Neuronal stem cell (in vitro differentiated cells): ENCODE measurements at places on chromosomes 5 and 9.

DNA sequence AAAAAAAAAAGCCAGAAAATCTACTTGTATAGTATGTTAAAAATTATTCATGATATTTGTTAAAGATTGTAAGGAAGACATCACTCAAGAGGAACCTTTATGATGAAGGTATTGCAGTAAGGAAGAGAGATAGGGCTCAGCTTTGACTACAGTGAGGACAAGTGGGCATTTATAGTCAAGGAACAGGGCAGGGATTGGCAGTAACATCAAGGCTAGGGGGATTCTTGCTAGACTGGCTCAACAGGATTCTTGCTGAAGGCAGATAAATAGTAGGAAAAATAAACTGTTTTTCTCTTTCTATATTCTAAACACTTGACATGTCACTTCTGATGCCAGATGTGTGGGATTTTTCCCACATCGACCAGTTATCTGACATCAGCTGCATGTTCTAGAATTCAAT is 96.7 kb downstream of the ITGA1 start:
- DNase-seq, result no peak

DNA sequence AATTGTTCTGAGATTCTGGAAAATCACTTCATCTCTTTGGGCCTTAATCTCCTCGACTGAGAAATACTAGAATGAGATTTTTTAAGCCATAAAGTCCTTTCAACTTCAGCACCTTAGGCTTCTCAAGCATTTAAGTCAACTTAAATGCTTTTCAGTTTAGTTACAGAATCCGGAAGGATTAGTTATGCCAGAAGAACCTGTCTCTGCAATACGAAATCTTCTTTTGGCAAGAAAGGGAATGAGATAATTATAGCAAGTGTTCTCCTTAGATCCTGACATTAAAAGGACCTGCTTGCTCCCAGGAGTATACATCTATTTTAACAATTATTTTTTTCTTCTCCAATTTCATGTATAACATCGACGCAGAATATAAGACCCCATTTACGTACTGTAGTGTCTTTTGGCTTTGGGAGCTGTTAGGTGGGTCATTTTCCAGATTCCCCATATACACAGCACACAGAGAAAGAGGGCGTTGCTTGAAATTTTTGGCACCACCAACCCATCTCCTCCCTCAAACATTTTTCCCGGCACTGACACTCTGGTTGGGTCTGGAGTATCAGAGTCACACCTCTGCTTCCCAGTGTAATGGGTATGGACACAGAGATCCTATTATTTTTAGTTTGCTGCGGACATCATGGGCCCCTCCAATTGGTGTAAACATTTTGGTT is 43.6 kb upstream of the CLINT1 start:
- DNase-seq, result no peak

DNA sequence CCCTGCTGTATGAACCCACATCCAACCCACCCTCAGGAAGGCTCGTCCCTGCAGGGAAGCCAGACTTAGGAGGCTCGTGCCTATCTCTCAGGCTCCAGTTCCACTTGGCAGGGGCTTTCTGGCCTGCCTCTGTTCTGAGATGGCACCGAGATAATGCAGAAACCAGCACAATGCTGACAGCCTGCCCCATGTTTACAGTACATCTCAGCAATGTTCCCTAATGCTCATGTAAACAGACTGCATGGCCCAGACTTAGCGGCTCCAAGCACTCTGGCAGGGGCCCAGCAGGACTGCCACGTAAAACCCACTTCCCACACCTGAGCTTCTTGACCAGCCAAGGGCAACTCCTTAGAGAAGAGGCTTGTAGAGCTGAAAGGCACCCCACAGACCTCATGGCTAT is 499.5 kb upstream of the BRINP1 start:
- DNase-seq, result no peak

- DNase-seq, result peak; percentile 29
Measured at GRCh38 chr9:78806492-78807160, 509.7 kb downstream of the PSAT1 start.

DNA sequence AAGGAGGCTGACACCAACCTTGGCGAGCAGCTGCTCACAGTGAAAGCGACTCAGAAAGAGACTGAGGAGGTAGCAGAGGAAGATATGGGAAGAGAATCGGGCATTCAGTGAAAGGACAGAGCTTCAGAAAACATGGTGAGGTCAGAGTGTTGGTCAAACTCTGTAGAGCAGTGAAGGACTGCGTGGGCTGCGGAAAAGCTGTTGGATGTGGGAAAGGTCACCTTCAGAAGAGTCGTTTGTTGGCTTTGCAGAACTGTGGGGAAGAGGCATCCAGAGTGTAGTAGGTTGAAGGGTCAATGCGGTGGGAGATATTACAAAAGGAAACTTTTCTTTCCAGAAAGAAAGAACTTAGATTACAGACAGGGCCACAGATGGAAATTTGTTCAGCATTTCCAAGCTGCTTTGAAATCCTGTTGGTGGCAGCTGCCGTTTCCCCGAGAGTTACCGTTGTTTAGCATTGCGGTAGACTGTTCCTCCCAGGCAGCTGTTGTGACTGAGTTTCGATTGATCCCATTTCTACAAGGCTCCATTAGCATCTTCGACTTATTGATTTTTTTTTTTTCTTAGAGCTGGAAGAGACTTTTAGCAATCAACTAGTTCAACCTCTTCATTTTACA is 58.3 kb upstream of the AFAP1L1 start:
- no peak for DNase-seq
